NCI-H2081 (cell line): ENCODE measurements at places on chromosomes 6 and 20.

DNA sequence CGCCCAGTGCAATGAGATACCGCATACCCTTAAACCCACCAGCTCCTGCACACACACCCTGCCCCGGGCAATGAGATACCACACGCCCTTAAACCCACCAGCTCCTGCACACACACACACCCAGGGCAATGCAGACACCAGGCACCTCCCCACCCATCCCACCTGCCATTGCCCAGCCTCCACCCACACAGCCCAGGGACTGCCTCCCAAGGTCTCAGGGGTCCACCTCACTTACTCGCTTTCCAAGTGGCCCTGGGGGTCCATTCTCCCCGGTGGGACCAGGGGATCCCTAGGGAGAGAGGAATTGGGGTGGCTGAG, 24.0 kb downstream of the COL11A2 start:
- no peak for DNase-seq

DNA sequence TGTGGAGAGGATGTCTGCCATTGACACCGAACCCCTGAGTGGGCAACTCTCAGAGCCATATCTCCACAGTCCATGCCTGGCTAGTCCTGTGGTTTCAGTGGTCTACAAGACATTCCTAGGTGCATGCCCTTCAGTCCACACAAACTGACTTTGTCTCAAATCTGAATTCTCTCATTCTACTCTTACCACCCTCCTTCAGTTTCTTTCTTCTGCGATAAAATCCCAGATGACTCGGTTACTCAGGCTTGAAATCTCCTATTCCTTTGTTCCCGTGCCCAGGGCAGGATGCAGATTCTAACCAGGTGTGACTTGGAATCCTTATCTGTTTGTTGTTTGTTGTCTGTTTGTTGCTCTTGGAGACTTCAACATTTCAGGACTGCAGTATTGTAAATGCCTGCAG, 9.3 kb downstream of the CDS2 start:
- no peak for DNase-seq

DNA sequence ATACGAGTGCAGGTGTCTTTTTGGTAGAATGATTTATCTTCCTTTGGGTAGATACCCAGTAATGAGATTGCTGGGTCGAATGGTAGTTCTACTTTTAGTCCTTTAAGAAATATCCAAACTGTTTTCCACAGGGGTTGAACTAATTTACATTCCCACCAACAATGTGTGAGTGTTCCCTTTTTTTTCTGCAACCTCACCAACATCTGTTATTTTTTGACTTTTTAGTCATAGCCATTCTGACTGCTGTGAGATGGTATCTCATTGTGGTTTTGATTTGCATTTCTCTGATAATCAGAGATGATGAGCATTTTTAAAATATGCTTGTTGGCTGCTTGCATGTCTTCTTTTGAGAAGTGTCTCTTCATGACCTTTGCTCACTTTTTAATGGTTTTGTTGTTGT, 1.9 kb upstream of the ZNF831 start:
- no peak for DNase-seq

- DNase-seq: no peak
Observed at GRCh38 chr20:53783768-53784167, 190.1 kb upstream of the ZNF217 start.

- DNase-seq: no peak
Observed at GRCh38 chr6:81130061-81130460, 622.4 kb downstream of the TENT5A start.

DNA sequence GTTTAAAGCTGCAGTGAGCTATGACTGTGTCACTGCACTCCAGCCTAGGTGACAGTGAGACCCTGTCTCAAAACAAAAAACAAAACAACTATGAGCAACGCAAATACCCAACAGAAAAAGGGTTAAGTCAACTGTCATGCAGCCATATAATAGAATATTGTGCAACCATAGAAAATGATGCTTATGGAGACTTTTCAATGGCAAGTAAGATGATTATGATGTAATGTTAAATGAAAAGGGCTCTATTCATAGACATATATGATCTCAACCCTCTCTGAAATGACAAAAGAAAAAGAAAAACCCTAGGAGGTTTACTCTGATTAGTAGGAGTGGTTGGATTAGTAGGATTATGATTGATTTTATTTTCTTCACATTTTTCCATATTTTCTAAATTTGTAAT, 41.3 kb upstream of the TBC1D7 start:
- no peak for DNase-seq

DNA sequence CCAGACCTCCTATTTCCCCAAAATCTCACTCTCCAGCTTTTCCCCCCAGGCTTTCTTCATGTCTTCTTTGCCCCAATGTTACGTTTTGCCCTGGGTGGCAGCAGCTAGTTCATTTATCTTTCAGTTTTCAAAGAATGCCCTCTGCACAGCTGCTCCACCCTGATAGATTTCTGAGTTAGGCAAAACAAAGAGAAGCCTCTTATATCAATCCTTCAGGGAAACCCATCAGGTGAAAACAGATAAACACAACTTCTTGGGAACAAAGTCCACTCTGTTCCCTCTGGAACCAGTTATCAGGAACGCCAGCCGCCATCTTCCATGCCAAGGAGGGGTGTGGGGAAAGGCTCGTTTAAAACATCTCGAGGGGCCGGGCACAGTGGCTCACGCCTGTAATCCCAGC, 34.0 kb downstream of the ZBTB9 start:
- no peak for DNase-seq

DNA sequence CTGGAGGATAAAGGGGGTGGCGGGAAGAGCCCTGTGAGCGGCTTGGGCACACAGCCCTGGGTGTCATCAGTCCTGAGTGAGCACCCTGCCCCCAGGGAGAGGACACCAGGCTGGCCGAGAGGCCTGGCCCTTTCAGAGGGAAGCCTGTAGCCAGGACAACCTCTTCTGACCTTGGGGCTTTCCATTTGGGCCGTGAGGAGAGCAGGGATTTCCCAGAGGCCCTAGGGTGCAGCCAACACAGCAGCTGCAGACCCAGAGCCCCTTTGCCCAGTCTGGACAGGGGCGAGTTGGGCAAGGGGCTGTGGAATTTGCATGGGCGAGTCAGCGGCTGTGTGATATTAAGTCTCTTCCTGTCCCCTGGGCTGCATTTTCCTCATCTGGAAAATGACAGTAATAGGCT, 6.3 kb downstream of the MAP1LC3A start:
- no peak for DNase-seq

- peak; percentile 71 for DNase-seq
Observed at GRCh38 chr6:20706238-20706938, 172.1 kb downstream of the CDKAL1 start.

DNA sequence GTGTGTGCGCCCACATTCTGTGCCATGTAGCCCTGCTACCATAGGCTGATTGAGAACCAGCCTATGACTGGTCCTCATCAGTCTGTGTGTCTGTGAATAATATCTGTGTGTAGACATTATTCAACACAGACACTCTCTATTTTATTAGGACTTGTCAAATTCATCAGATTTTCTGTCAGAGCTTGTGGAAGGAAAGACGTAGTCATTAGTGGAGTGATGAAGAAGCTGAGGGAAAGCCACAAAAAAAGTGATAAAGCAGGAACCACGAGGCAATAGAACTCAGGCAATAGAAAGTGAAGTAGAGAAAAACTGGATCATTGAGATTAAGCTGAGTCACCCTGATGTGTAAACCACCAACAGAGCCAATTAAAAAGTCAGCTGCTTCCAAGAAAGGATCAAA, 122.2 kb upstream of the MARCKS start:
- DNase-seq: no peak

GRCh38 chr6:31669676-31670075, at the start of gene LY6G5B:
Gene LY6G5B, plus strand, starts transcription at chr6:31669976. Its CDS starts 975 bp downstream, at chr6:31670951.
- DNase-seq: no peak

- no peak for DNase-seq
Observed at GRCh38 chr20:35004051-35004725, 48.5 kb downstream of the MYH7B start.

- peak; percentile 4 for DNase-seq
Observed at GRCh38 chr6:113980937-113981554, 10.1 kb upstream of the HDAC2 start.

DNA sequence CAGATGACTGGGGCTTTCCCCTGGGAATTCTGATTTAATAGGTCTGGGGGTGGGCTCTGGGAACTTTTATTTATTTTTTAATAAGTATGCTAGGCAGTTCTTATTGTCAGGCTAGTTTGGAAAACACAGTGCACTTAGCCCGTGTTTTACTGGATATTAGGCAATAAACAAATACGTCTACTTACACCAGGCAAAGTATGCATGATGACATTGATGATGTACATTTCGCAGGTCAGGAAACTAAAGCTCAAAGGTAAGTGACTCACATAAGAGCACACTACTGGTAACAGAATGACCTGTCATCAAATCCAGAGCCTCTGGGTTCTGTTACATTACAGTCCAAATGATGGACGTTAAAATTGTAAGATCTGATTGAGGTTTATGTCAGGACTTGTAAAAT, 144.4 kb upstream of the EXOC2 start:
- DNase-seq: no peak

DNA sequence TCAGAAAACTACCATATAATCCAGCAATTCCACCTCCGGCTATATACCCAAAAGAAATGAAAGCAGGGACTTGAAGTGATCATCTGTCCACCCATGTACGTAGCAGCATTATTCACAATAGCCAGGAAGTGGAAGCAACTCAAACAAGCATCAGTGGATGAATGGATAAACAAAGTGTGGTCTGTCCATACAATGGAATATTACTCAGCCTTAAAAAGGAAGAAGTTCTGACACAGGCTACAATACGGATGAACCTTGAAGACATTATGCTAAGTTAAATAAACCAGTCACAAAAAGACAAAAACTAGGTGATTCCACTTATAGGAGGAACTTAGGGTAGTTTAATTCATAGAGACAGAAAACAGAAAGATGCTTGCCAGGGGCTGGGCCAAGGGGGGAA, 76.5 kb downstream of the ATP9A start:
- no peak for DNase-seq

GRCh38 chr20:24147961-24148360, 159.4 kb upstream of the GGTLC1 start:
- DNase-seq: no peak

- no peak for DNase-seq
Observed at GRCh38 chr20:40336533-40336932, 352.5 kb downstream of the MAFB start.

DNA sequence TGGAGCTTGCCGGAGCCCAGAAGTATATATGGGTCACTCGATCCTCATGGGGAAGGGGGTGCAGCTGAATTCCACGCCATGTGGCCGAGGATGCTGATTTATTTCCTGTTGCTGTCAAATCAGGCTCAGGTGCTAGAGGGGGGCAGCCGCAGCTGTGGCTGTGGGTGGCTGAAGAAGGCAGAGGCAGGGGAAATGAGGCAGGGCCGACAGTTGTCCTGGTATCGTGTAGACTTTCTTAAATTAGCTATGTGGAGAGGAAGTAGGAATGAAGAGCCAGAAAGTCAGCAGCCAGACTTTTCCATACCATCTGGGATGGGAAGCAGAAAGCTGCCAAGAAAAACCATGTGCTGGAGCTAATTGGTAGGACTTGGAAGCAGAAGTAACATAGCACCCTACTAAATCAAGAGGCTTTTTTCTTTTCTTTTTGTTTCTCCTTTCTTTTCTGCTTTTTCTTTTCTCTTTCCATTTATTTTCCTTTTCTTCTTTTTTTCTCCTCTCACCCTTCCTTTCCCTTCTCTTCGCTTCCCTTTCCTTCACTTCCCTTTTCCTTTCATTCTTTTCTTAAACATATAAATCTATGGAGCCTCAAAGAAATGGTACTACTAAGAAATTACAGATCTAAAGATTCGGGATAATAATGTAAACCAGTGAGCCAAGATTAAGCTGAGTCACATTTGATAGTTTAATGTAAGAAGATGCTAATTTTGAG, 90.6 kb upstream of the CD83 start:
- no peak for DNase-seq

- DNase-seq: peak; percentile 66
Observed at GRCh38 chr6:157021993-157022740, 245.0 kb downstream of the ARID1B start.

DNA sequence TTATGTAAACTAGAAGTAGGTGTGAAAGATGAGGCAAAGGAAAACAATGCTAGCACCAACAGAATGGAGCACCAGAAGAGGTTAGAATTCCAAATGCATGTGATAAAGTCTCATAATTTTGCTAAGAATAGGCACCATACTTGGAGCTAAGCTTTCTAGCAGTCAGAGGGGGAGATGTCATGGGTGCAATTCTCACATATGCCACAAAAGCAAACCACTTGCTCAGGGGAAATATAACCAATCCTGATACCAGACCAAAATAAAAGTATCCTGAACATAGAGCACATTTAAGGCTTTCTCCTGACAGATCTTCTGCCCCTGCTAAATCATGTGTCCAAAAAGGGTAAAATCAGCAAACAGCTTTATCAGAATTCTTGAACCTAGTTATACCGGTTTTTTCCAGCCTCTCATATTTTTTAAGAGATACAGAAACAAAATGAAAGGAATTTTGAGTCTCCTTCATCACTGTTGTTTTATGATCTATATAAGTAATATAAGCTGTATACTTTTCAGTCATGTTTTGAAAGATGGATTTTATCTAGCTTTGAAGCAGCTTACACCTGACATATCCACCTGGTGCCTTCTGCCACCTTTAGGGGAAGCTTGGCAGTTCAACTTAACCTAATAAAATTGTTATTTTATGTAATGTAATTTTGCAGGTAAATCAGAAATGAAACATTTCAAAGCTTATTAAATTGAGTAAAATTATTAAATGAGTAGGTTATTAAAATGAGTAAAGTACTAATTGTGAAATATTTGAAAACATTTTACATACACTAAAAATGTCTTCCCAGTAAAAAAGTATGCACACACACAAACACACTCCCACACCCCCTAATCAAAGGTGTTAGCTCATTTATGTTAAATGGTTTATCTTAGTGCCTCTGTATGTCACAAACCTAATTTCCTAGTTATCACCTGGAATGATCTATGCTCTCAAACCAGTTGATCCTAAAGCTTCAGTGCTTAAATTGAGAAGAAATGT, 2.8 kb downstream of the SPO11 start:
- no peak for DNase-seq
